ENCODE measurements at places on chromosomes 7 and 10. TPM values are rescaled to one million over a fixed set of nuclear protein-coding genes. Genes with fewer than 3 reads are reported as not detected.

Gene MACC1
- 9.8 TPM for total RNA-seq

Gene WNT8B
- total RNA-seq, result not detected

- DNase-seq, result no peak
Observed at GRCh38 chr10:17989908-17990767, 38.4 kb downstream of the SLC39A12 start.

Gene SEC61A2
- total RNA-seq, result 4.9 TPM

GRCh38 chr10:74548676-74549075, 277.7 kb upstream of the KAT6B start:
- no peak for DNase-seq

Gene IFIT1B
- total RNA-seq, result not detected

Gene EMX2
- not detected for total RNA-seq

DNA sequence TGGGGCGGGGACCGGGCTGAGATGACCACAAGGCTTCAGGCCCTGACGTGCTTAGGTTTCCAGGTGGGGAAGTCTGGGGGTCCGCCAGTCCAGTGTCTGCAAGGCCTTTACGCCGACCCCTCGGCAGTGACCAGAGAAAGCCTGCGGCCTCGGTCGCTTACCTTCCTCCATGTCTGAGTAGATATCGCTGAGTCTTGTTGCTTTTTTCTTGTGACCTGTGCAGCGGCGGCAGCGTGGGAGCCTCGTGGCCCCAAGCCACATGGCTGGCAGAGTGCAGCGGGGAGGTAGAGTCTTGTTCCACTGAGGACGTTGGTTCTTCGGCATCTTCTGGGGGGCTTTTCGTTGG, 329 bp downstream of the NOLC1 start:
- DNase-seq, result no peak

Gene PNLIPRP2
- 2.8 TPM for total RNA-seq

DNA sequence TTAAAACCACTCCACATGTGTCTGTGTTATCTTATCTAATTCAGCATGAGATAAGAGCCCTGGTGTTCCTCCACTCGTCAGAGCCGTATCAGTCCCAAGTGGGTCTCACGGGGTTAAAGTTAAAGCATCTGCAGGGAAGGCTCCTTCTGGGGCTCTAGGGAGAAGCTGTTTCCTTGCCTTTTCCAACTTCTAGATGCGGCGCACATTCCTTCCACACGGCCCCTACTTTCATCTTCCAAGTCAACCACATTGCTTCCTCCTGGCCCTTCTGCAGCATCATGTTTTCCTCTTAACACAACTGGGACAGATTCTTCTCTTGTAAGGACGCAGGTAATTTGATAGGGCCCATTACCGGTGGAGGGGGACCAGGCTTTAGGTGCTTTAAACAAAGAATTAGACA, 620.1 kb upstream of the DPP6 start:
- no peak for DNase-seq

Gene LRIT2
- total RNA-seq, result not detected

Gene ODAD2
- 0.46 TPM for total RNA-seq

DNA sequence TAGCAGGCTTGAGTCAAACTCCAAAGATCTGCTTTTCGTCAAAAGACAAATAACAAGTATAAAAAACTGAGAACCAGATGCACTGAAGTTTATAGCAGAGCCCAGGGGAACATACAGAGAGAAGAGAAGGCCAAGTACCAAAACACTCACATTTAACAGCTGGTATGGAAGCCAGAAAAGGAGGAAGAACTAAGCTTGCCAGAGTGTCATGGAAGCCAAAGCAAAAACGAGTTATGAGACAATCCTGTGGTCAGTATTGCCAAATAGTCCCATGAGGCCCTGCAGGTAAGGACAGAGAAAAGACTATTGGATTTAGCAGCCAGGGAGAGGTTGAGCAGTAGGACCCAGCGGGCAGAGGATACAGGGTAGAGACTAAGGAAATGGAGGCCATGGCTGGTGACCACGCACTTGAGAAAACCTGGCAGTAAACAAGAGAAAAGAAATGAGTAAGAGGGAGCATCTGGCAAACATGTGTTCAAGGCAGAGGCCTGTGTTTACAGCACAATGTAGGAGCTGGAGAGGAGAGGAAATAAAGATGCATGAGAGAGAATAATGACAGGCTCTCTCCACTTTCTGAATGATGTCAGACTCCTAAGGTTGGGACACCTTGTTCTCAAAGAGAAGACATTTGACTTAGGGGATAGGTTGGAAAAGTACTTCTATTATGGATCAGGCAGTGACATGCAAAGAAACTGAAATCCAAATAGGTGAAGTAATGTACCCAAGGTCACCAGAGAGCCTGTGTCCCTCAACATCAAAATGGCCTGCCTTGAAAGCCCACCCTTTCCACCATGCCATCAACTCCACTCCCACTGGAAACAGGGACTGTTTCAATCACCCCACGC, 9.1 kb downstream of the CREB3L2 start:
- DNase-seq, result no peak

GRCh38 chr7:69665369-69665768, 67.1 kb downstream of the AUTS2 start:
- DNase-seq, result no peak

- DNase-seq, result peak; percentile 77
Observed at GRCh38 chr7:87875151-87876039, 765 bp downstream of the SLC25A40 start.

Gene KAZALD1
- 8.5 TPM for total RNA-seq

DNA sequence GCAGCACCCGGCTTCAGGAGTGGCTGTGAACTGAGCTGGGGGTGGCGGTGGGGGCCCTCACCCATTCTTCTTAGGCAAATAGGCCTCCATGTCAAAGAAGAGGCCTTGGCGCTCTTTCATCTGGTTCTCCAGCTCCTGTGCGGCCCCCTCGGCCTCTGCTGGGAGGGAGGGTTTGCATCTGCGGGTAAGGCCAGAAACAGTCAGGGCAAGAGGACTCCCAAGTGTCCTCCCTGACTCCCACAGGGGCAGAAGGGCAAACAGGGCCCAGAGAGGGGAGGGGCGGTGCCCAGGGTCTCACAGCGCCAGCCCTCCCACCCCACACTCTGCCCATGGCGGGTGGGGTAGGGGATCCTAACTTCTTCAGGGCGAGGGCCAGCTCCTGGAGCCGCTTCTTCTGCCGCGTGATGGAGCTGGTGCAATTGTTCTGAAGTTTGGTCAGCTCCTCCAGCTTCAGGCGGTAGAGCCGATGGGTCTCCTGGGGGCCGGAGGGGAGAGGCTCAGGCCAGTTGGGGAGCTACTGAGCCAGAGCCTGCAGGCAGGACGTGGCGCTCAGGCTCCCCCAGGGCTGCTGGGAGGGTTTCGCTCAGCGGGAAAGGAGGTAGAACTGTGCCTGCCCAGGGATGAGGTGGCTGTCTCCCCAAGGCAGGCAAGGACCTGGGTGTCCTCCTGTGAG, 2.2 kb downstream of the TMEM120A start:
- DNase-seq, result no peak

- no peak for DNase-seq
Observed at GRCh38 chr7:29812185-29812876, 6.0 kb downstream of the WIPF3 start.

GRCh38 chr7:140446467-140446866, 32.8 kb downstream of the MKRN1 start:
- no peak for DNase-seq

GRCh38 chr10:73998623-73998928, 660 bp downstream of the VCL start:
- peak; percentile 53 for DNase-seq

GRCh38 chr7:8128449-8129317, 133.3 kb downstream of the ICA1 start:
- no peak for DNase-seq

DNA sequence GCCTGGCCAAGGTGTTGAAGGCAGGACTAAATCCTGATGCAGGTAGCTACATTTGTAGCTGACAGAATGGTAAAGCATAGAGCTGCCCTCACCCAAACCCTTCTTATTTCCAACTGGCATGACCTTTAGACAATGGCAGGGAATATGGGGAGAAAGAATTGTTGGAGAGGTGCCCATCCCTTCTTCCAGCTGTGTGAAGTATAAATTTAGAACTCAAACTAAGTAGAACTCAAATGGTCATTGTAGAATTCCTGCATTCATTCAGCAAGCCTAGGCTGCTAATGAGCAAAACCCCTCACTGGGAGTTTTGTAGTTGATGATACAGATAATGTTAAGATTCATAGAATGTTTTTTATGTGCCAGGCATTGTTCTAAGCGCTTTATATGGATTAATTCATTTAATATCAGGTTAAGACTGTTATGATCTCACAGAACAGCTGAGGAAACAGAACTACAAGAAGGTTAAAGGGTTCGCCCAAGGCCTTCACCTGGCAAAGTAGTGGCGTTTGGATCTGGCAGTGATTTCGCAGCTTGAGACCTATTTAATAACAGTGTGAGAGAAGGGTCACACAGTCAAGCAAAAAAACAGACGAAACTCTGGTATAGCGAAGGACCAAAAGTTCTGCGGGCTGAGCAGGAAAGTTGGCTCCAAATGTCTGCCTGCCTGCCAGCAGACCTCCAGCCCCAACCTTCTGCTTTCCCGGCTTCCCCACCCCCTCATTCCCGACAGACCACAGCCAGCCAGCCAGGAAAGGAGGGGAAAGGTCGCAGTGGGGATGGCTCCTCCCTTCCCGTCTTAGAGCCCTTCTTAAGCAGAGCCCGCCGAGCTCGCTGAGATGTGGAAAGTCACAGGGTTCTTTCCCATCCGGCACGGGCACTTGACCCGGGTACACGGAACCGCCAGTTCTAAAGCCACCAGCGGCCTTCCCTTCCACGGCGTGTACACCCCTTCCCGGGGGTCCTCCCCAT, 1.6 kb upstream of the HILPDA start:
- peak; percentile 79 for DNase-seq

DNA sequence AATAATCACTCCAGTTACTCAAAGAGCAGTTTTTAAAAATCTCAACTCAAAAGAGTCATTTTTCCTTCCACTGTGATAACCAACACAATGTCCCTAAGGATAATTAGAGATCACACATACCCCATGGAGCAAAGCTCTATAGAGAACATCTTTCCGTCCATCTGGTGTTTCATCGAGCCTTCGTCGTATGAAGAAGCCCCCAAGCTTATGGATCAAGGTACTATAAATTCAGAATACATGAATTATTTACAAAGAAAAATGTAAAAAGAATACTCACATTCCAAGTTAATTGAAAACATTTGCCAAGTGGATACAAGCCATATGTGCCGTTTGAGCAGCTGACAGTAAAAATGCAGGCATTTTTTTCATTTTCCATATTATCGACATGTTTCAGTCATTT, 14.8 kb downstream of the GPAM start:
- DNase-seq, result no peak

DNA sequence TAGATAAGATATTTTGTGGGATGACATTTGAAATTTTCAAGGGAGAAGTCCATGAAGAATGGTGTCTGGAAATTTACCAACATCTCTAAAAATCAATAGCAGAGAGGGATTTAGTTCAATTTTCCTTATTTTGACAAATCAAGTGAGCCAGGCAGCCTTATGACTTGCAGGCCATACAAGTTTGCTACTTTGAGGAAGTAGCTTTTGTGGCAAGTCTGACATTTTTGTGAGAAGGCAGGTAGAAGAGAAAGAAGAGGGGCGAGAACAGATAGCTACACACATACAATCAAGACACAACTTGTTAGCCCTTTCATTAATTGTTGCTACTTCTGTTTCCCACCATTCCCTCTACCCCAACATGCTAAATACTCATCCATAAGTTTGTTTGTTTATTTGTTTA, 74.5 kb upstream of the OIT3 start:
- no peak for DNase-seq

Gene LRMDA
- total RNA-seq, result 9.4 TPM

- peak; percentile 52 for DNase-seq
Observed at GRCh38 chr7:130491841-130492522, at the start of gene MEST. MEST (plus strand) TSS chr7:130492085; CDS start chr7:130492314, 229 bp downstream.

DNA sequence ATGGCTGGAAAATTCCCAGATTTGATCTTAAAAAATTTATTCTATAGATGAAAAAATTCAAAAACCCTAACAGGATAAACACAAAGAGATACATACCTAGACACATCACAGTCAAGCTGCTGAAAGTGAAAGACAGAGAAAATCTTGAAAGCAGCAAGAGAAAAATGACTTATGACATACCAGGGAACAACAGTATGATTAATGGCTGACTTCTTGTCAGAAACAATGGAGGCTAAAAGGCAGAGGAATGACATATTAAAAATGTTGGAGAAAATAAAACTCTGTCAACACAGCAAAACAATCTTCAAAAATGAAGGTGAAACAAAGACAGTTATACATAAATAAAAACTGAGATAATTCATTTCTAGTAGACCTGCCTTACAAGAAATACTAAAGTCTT, 442.7 kb downstream of the IPMK start:
- no peak for DNase-seq

DNA sequence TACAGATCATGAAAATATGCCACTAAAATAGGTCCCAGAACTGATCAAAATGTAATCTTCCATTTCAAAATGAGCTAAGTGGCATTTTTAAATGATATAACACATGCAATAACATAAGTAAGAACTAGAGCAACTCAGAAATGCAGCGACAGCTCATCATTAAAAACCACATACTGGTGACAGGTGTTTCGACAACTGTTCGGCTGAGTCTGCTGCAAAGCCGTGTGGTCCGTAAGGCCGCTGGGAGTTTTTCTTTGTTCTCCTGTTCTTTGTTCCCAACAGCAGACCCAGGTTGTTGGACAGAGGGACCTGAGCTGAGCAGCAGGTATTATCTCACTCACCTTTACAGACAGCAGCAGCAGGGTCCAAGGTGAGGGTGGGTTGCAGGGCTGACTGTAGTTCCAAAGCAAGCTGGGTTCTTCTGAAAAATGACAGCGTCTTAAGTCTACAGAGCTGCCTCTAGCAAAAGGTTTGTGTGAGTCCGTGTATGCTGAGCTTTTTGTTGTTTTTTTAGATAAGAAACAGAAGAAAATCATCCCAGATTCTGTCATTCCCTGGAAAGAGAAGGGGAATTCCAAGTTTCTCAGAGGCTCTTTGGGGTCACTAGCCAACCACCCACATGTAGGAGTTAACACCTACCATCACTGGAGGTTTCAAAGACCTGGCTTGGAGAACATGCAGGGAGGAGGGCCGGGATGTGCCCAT, 45.4 kb upstream of the MACROH2A2 start:
- DNase-seq, result no peak

GRCh38 chr7:42429339-42429738, 192.3 kb upstream of the GLI3 start:
- DNase-seq, result no peak

- DNase-seq, result no peak
Observed at GRCh38 chr10:18194634-18195033, 54.4 kb downstream of the CACNB2 start.

- no peak for DNase-seq
Observed at GRCh38 chr7:120370954-120371353, 98.0 kb downstream of the KCND2 start.

- DNase-seq, result no peak
Observed at GRCh38 chr10:62130948-62131347, 137.7 kb downstream of the RTKN2 start.
